ENCODE measurements at places on chromosomes 1 and 21.
A peak's percentile ranks its signal among the peaks of the same experiment; 100 is the strongest.

DNA sequence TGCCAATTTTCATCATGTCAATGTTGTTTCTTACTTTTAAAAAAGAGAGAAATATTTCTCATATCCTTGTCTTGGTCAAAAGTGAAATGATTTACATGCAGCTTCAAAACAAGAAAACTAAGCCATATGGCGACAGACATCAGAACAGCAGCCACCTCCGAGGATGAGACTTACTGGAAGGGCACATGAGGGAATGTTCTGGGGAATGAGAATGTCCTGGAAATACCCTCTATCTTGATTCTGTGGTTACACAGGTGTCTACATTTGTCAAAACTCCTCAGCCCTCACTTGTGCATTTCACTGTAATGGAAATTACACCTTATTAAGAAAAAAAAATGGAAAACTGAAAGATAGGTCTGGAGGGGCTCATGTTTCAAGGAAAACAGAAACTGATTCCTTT is 14.2 kb upstream of the ECE1 start:
- no peak for DNase-seq

DNA sequence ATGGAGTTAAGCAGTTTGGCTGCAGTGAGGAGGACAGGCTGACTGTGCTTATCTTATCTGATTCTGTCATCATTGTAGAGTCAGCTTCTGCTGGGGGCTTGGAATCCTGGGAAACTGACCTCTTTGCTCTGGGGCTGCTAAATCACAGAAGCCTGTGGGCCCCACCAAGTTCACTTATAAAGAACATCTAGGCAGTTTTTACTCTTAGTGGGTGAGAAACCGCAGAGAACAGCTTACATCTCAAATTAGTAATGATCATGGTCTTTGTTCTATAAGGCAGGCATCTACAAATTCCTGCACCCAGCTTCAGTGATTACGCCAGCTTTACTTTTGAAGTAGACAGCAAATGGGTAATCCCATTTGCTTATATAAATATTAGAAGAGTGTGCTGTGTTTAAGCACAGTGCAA is 75.7 kb downstream of the ZC3H11B start:
- no peak for DNase-seq

DNA sequence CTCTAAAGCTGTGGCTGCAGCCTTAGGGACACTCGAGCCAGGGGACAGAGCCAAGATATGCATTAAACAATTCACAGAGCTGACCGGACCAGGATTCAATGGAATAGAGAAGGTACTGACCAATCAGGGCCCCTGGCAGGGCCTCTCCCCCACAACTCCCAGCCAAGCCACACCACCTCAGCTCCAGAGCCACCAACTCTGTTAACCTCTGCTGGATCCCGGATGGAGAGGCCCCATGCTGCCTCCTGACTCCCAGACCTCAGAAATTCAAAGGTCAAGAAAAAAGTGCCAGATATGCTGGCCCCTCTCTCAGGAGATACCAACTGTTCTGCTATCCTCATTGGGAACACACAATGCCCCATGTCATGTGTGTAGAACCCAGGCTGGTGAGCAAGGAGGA is 62.1 kb downstream of the CD46 start:
- no peak for DNase-seq

- no peak for DNase-seq
Measured at GRCh38 chr1:116577759-116578314, 7.0 kb upstream of the CD58 start.

DNA sequence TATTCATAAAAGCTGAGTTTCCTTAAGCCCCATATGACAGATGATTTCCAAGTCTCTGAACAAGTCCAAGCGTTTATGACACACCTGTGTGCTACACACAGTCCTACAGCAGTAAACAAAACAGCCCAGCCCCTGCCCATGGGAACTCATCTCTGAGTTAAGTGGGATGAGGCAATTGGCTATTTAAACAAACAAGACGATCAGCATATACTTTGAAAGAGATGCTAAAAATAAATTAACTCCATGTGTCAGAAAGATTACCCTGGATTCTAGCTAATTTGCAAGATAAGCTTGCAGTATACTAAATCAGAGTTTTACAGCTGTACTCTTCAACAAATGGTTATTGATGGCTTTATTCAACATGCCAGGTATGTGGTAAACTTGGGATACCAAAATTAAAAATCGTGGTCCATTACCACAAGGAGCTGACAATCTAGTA is 7.0 kb downstream of the PSMG1 start:
- no peak for DNase-seq

DNA sequence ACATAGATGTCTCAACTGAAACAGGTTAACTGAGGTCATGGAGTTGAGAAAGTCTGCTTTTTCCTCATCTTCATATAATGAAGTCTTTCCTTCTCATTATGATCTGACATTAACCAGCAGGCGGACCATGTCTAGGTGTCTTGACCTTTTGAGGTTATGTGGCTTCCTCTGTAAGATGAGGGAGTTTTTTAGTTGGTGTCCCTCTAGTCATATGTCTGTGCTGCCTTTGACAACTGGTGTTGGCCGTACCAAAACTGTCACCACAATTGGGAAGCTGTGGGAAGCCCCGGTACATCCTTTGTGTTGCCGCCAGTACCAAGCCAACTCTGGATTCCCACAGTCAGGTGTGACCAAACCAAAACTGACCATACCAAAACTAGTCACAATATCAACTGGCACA is 105.1 kb downstream of the PBX1 start:
- DNase-seq: no peak

DNA sequence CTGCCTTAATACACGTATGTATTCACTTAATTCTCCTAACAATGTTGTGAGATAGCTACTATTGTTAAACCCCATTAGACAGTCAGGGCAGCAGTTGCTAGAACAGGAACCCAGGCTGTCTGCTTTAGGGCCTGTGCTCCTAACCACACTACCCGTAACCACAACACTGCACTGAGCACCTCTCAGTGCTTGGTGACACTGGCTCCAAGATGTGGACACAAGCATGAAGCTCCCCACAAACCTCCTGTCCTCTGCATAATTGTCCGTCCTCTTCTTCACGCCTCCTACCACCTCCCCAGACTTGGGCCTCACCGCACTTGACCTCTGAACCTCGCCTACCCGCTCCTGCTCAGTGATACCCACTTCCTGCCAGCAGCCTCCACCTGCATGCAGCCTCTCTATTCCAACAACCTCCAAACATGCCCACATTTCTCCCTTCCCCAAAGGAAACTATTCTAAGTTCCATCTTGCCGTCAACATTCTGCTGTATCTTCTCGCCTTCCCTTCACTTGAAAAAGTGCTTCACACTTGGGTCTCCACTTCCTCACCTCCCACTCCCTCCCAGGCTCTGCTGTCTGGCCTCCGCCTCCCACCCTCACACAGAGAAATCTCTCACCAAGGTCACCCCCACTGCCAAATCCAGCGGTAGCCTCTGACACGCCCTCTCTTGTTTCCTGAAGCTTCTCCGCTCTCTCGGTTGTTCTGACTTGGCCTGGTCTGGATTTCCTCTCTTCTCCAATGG is 14.6 kb upstream of the AHDC1 start:
- DNase-seq: no peak

DNA sequence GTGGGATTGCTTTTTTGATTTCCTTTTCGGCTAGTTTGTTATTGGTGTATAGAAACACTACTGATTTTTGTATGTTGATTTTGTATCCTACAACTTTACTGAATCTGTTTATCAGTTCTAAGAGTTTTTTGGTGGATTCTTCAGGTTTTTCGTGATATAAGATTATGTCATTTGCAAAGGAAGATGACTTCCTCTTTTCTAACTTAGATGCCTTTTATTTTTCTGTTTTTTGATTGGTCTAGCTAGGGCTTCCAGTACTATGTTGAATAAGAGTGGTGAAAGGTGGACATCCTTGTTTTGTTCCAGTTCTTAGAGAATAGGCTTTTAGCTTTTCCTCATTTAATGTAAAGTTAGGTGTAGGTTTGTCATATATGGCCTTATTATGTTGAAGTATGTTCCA is 13.1 kb upstream of the NHLH2 start:
- no peak for DNase-seq

DNA sequence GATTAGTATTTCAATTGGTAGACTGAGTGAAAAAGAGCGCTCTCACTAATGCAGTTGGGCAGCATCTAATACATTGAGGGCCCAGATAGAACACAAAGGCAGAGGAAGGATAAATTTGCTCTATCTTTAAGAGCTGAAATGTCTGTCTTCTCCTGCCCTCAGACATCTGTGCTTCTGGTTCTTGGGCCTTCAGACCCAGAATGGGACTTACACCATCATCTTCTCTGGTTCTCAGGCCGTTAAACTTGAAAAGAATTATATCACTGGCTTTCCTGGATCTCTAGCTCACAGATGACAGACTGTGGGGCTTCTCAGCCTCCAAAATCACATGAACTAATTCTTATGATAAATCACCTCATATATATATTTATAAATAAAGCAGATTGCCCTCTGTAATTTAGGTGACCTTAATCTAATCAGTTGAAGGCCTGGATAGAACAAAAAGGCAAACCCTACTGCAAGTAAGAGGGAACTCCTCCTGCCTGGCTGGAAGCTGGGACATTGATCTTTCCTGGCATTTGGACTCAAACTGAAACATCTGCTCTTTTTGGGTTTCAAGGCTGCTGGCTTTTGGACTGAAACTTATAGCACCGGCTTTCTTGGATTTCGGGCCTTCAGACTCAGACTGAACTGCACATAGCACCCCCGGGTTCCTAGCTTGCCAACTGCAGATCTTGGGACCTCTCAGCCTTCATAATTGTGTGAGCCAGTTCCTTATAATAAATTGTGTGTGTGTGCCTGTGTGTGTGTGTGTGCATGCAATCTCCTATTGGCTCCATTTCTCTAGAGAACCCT is 390.4 kb upstream of the PLXNA2 start:
- no peak for DNase-seq

- no peak for DNase-seq
Measured at GRCh38 chr1:92094090-92094489, 13.9 kb downstream of the BTBD8 start.

DNA sequence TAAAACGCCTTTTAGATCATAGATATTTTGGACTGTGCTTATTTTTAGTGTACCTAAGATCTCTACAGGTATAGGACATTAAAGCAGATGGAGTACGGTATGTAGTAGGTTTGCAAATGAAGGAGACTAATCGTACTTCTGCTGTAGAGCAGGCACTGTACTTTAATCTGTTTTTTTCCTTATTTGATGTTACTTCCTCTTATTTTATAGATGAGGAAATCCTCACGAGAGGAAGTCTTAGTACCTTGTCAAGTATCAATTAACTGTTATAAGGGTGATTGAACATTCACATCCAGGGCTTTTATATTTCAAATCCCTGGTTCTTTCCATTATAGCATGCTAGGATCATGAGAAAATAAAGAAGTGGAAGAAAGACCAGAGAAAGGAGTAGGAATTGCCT is 41.1 kb downstream of the CACHD1 start:
- DNase-seq: no peak

DNA sequence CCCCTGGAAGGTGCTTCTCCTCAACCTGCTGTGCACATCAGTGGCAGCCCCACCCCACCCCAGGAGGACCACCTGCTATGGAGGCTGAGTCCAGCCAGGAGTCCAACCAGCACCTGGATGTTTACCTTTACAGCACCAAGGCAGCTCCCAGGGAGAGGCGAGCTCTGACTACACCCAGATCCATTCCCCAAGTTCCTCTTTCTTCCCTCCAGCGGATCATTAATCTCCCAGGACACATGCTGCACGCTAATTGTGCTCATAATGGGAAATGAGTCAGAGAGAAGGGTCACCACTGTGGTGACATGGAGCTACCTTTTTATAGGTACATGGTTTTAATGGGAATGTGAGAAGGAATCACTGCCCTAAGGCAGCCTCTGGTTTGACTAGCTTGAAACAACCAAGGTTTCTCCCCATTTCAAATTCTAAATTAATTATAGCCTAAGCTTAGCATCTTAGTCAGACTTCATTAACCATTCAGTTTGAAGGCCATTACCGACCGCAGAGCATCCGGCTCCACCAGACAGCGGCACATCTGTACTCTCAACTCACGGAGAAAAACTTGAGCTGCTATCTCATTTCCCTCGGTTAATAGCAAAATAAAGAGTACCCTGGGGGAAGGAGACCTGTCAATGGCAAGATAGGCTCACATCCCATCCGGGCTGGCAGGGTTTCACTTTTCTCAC is 173.1 kb upstream of the GALNT2 start:
- DNase-seq: no peak

GRCh38 chr1:229325853-229326487 is 16.9 kb downstream of the CCSAP start:
- DNase-seq: peak; percentile 39

GRCh38 chr1:183733715-183734114 is 71.2 kb upstream of the RGL1 start:
- no peak for DNase-seq

DNA sequence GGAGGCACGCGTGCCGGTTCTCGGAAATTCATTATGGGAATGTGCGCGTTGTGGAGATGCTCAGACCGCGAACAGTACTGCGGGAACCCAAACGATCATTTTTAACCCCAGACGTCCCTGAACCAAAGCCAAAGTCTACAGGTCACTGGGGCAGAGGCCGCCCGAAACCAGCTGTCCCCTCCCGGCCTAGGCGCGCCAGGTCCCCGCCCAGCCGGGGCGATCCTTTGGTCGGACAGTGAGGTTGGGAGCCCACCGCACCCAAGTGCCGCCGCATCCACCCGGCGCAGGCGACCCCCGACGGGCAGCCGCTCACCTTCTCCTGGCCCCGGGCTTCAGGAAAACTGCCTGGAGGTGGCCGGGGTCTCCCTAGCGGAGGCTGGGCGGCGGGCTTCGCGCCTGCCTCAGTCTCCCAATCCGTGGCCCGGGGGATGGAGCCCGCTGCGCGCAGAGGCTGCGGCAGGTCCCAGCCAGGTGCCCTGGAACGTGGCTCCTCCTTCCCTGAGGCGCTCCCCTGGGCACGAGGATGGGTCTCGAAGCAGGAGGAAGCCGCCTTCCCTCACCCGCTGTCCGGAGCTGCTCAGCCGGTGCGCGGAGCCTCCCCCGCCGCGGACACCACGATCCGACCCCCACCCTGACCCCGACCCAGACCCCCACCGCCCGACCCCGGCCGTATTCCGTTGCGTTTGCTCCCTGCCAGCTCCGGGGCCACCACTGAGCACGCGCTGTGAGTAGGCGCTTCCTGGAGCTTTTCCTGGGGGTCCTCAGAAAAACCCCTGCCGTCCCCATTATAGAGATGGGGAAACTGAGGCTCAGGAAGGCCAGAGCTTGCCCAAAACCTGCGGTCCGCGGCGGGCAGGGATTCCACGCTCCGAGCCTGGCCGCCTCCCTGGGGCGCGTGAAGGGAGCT is 8.1 kb upstream of the SLX9 start:
- no peak for DNase-seq

GRCh38 chr1:244060686-244061085 is 9.6 kb downstream of the ZBTB18 start:
- DNase-seq: no peak

GRCh38 chr21:33894736-33895288 is 20.8 kb downstream of the ATP5PO start:
- DNase-seq: peak; percentile 82

DNA sequence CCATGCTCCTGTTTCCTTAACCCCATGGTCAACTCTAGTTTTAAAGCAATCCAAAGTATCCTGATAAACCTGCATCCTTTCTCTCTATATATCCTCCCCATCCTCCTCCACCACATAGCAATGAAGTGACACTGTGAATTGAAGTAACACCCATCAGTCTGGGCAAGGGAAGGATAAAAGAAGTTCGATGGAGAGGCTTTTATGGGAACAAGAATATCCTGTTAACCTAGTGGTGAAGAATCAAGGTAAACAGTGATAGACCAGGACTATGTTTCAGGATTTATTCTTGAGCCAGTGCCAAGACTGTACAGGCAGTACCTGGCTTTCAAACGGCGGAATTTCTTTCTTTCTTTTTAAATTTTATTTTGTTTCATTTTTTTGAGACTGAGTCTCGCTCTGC is 17.6 kb downstream of the RABIF start:
- DNase-seq: no peak
